ENCODE measurements at places on chromosomes 7 and 10. TPM values are rescaled to one million over a fixed set of nuclear protein-coding genes. Genes with fewer than 3 reads are reported as not detected.

- peak; percentile 92 for DNase-seq
These were observed 25.1 kb downstream of the ZMIZ1 start for GRCh38 chr10:79093658-79094411.

GRCh38 chr7:88357294-88357693, 50.6 kb upstream of the STEAP4 start:
- DNase-seq: no peak

DNA sequence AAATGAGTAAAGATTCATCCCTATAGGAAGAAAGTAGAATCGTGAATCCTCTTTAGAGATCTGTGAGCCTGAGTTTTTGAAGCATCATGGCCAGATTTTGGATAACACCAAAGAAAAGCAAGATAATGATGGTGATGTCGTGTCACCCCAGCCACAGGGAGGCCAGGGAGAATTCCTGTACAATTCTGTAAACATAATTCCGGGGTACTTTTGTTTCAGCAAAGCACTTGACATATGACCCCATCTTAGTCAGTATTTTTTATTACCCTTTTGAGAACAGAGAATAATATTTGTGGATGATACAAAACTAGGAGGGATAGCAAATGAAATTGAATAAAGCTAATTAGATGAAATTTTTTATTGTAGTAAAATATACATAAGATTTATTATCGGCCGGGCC, 33.8 kb downstream of the NACAD start:
- no peak for DNase-seq

DNA sequence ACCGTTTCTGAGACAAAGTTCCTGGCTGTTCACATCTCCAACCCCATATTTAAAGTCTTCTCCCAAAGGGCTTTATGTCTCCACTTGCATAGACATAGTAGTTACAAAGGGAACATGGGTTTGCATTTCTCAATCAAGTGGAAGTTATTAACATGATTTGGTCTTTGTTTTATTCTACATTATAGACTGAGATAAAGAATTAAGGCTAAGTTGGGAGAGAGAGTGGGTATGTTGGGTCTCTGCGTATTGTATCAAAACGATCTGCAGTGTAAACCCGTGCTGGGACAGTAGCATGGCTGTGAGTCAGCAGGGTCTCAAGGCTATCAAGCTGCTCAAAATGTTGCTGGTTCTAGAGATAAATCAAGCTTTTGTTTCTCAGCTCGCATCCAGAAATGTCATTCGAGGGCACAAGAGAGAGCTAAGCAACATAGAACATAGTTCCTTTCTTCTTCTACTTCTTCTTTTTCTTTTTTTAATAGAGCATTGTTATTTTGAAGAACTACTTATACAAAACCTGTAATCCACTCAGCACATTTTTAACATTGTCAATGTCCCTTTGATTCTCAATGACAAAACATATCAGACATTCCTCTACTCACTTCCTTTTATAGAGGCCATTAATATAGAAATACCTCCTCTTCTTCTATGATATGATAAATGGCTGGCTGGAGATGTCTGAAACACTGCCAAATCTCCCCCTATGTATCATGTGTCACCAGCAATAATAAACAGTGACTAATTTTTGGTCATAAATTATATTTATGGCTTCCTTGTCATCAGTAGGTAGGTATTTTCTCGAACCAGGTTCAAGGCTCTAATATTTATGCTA, 34.5 kb upstream of the RHOBTB1 start:
- DNase-seq: no peak

ACSL5 gene
- 2.2 TPM for total RNA-seq

- no peak for DNase-seq
These were observed 194.8 kb downstream of the MAD1L1 start for GRCh38 chr7:2037808-2038522.

ATP6V0E2 gene
- total RNA-seq: 9.0 TPM

DNA sequence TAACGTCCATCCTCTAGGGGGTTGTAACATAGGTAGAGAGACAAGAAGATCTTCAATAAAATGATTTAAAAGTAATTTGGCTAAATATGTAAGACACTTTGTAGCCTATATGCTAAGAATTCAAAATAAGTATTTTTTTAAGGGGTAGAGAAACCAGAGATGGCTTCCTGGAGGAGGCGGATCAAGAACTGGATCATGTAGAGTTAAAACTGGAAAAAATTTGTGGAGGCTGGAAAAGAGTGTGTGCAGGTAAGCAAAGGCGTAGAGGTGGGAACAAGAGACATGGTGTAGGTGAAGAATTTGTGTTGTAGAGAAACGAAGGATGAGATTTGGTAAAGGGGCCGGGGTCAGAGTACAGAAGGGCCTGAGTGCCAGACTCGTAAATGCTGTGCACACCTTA, 172.6 kb downstream of the TMEM178B start:
- DNase-seq: no peak

DNA sequence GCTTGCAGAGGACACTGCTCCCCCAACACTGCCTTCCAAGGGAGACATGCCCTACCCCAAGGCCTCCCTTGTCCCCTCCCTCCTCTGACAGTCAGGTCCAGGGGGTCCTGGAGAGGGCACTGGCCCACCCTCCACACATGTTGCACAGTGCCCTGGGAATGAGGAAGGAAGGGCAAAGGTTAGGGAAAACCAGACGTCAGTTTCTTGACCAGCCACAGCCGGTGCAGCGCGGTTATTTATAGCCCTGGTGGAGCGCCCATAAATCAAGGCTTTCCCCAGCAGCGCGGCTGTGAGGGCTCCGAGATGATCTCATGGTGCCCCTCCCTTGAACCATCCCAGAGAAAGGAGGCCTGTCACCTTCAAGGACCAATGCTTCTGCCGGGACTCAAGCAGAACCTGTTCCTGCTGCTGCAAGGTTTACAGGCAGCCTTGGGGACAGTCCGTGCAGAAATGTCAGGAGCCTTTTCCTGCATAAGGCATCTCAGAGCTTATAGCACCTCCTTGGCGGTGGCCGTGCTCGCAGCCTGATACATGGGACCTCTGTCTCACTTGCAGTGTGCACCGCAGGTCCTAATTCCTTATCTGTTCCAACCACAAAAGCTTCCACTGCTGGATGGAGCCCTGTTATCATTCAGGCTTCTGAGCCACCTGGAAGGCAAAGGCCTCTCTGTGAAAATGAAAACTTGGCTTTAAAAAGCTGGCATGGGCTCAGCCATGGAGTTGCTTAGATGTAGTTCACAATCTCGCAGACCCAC, 127.3 kb downstream of the LHPP start:
- DNase-seq: peak; percentile 82

WNT2 gene
- total RNA-seq: not detected

FBXL13 gene
- not detected for total RNA-seq

GRCh38 chr10:17923728-17924127, 28.0 kb upstream of the SLC39A12 start:
- DNase-seq: no peak

NCF1 gene
- total RNA-seq: 0.41 TPM

MRLN gene
- 352 TPM for total RNA-seq

- DNase-seq: no peak
These were observed 134.4 kb downstream of the CSTF2T start for GRCh38 chr10:51564896-51565510.

TMEM236 gene
- 0.27 TPM for total RNA-seq

CAMK2B gene
- 42.4 TPM for total RNA-seq

- DNase-seq: no peak
These were observed 164.0 kb downstream of the SLC25A13 start for GRCh38 chr7:96157856-96158255.

DNA sequence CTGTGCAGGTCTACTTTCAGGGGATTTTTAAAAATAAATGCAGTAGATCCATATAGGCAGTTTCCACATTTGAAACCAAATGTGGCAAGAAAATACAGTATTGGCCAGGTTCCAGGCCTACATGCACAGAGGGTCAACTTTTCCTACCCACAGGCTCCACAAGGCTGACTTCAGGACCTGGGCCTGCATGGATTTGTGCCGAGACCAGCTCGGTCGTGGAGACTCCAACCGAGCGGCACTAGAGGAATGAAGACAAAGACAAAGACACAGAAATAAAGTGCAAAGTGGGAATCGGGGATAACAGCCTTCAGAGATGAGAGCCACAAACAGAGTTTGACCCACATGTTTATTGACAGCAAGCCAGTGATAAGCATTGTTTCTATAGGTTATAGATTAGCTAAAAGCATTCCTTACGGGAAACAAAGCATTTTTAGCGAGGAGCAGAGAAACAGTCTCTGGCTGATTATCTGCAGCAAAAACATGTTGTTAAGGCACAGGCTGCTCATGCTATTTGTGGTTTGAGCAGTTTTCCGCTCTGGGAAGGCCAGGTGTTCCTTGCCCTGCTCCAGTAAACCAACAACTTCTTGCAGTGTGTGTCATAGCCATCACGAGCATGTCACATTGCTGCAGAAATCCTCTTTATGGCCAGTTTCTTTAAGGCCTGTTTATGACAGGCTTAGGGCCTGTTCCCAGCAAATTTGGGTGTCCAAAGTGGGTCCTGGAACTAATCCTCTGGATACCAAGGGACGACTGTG, 52.6 kb downstream of the ZNF37A start:
- no peak for DNase-seq

DNA sequence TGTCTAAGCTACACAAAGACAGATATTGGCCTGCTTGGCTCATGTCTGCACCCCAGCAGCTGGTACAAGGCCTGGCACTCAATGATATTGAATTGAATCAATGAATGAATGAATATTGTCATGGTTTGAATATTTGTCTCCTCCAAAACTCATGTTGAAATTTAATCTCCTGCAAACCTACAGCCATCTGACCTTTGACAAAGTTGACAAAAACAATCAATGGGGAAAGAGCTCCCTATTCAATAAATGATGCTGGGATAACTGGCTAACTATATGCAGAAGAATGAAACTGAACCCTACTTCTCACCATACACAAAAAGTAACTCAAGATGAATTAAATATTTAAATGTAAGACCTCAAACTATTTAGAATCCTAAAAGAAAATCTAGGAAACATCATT, 144.7 kb downstream of the CYP26A1 start:
- DNase-seq: no peak

DNA sequence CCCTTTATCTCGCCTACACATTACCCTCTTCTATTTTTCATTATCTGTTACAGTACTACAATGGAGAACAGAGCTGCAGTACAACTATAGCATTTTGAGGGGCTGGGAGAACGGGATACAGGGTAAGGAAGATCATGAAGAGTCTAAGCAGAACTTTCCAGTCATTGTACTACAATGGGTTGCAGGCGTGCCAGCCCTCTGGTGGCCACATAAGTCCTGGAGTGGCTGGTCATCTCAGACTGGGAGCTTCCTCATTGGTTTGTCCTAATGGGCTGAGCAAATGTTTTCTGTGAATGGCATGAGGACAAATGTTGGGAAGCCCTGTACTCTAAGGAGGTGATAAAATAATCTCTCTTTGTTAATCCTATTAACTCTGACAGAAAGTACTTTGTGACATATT, 33.0 kb downstream of the TMEM106B start:
- no peak for DNase-seq

GIMAP4 gene
- 16.1 TPM for total RNA-seq

GRCh38 chr10:23448323-23448722, 9.4 kb downstream of the OTUD1 start:
- DNase-seq: no peak

NUTM2D gene
- 0.87 TPM for total RNA-seq

Measured in gastrocnemius medialis (tissue), 4 donors.